ENCODE measurements at places on chromosomes 11 and 22.
A peak's percentile ranks its signal among the peaks of the same experiment; 100 is the strongest.

- no peak for DNase-seq
These were observed 187.1 kb downstream of the DBX1 start for GRCh38 chr11:19973136-19973635.

DNA sequence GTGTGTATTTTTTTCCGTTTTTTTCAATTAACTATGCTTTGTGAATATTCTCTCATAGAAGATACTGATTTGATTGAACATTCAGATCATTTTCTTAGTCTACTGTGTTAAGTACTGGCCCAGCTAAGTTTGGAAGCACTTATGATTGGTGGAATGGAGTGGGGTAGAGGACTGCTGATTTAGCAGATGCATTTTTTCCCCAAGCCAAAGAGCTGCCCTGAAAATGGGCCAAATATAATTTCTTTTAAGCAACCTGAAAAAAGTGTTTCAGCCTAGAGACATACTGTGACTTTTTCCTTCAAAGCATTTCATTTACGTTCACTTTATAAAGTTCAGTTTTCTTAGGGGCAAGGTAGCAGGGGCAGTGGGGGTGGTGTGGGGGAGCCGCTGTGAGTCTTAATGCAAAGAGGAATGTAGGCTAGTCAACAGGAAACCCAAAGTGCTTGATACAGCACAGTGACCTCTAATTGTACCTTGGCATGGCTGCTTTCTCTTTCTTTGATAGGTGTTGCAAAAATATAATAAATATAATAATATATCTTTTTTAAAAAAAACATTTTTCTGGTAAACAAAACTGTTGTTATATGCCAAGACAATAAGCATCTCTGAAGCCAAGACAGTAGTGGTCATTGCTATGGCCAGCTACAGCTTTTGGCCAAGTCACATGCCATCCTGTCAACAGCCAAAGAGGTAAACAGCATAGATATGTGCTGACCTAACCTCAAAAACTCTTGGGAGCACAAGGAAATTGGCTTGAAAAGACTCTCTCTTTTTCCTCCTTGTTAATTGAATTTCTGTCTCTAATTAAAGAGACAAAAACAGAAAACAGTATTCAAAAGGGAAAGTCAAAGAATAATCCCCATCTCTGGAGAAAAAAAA is 58.8 kb downstream of the LIF start:
- peak; percentile 18 for DNase-seq

GRCh38 chr11:110580571-110580970 is 131.7 kb downstream of the ARHGAP20 start:
- no peak for DNase-seq

DNA sequence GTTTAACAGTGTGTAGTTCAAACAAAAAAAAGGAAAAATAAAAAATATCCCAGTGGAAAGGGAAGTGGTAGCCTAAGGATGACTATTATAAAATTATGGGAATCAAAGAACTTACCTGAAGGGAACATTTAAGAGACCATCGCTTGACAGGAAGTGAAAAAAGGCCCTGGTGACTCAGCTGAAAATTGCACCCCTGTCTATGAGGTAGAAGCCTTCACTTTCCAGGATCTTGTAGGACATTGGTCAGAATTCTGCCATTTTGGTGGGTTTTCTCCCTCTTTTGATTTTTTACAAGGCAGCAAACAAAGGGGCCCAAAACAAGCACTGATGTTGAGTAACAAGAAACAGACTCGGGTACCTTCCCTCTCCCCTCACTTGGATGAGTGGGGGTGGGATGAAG is 15.6 kb downstream of the DDX17 start:
- DNase-seq: no peak

DNA sequence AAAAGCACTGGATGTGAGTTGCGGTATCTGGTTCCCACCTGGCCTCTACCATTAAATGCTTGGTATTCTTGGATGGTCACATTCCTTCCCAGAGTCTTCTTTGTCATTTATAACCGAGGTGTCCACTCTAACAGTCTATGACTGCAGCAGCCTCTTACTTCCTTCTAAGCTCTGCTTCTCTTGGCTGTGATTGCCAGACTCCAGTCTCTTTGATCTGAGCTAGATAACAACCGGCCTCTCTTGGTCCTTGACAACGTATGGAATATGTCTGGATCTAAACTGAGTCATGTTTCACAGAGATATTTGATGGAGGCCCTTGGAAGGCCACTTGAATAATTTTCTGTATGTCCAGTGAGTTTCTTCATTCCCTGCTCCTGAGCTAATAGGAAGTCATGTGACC is 141.6 kb upstream of the TENM4 start:
- DNase-seq: no peak

- DNase-seq: no peak
These were observed 109.3 kb downstream of the ARFGAP2 start for GRCh38 chr11:47067401-47067800.

- no peak for DNase-seq
These were observed 48.0 kb downstream of the IGLL5 start for GRCh38 chr22:22935546-22936157.

- no peak for DNase-seq
These were observed 35.0 kb upstream of the OR6M1 start for GRCh38 chr11:123841174-123841573.

GRCh38 chr11:69834251-69834650 is 15.0 kb upstream of the FGF3 start:
- no peak for DNase-seq

- no peak for DNase-seq
These were observed 6.0 kb upstream of the SYT7 start for GRCh38 chr11:61586792-61587430.

DNA sequence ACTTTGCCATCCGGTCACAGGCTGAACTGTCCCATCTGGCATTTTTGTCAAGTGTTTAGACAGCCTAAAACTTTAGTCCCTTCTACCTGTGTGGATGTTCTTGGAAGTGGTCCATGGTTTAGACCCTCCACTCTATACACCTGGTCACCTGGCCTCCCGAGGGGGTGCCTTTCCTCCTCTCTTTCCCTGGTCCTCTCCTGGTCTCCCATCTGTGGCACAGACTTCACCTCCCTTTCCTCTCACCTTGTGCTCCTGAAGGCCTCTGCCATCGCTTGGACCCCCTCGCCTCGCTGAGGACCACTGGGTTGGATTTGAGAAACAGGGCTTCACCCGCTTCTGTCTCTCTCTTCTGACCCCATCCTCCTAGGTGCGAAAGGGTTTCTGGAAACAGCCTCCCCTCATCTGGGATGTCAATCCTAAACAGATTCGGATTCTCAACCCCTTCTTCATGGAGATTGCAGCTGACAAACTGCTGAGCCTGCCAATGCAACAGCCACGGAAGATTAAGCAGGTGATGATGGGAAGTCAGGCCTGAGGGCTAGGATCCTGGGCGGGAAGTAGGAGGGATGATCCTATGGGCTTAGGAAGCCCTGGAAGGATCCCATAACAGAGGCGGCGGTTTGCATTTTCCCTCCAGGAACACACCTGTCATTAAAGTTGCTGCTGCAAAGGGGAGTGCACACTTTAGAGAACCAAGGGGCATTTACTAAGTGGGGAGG is 53.6 kb downstream of the ST3GAL4 start:
- no peak for DNase-seq

Measured in AG08395 (cell line).